Left lung (tissue), 14 donors: ENCODE measurements at places on chromosomes 11 and 22. TPM values are rescaled to one million over a fixed set of nuclear protein-coding genes. Genes with fewer than 3 reads are reported as not detected.

Gene KMT5B
- polyA plus RNA-seq, result 84.6 TPM

Gene MRGPRE
- polyA plus RNA-seq, result not detected

Gene TRIM29
- 0.19 TPM for polyA plus RNA-seq

Gene PIWIL4
- polyA plus RNA-seq, result 6.7 TPM

GRCh38 chr22:26632422-26633155 is 10.8 kb downstream of the CRYBA4 start:
- DNase-seq, result no peak
- H3K4me1 ChIP-seq, result no peaks in the 10 kb centered on the region
- no peak overlapping the region for H3K4me3 ChIP-seq
- H3K27ac ChIP-seq, result peak overlapping the region; percentile 56
- no peaks in the 10 kb centered on the region for H3K36me3 ChIP-seq

- H3K27me3 ChIP-seq, result peaks cover 91% of the 10 kb centered on the region
- no peak overlapping the region for H3K27ac ChIP-seq
- H3K4me1 ChIP-seq, result no peaks in the 10 kb centered on the region
- no peaks in the 10 kb centered on the region for H3K36me3 ChIP-seq
These were observed 5.9 kb downstream of the KCNJ4 start for GRCh38 chr22:38448945-38449745.

GRCh38 chr22:40137132-40137531 is 40.6 kb upstream of the TNRC6B start:
- no peaks in the 10 kb centered on the region for H3K27me3 ChIP-seq
- H3K27ac ChIP-seq, result no peak overlapping the region
- H3K36me3 ChIP-seq, result no peaks in the 10 kb centered on the region
- no peak overlapping the region for H3K4me3 ChIP-seq
- H3K4me1 ChIP-seq, result no peaks in the 10 kb centered on the region

DNA sequence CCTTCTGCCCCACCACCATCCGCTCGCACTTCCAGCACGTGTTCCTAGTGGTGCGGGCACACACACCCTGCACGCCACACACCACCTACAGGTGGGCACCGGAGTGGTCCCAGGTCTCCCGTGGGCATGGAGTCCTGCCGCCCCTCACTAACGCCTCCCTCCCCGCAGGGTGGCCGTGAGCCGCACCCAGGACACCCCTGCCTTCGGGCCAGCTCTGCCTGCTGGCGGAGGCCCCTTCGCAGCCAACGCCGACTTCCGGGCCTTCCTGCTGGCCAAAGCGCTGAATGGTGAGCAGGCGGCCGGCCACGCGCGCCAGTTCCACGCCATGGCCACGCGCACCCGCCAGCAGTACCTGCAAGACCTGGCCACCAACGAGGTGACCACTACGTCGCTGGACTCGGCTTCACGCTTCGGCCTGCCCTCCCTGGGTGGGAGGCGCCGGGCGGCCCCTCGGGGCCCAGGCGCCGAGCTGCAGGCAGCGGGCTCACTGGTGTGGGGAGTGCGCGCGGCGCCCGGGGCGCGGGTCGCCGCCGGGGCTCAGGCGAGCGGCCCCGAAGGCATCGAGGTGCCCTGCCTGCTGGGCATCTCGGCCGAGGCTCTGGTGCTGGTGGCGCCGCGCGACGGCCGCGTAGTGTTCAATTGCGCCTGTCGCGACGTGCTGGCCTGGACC is 8.5 kb downstream of the SIPA1 start:
- H3K27ac ChIP-seq, result no peak overlapping the region
- no peaks in the 10 kb centered on the region for H3K36me3 ChIP-seq
- H3K4me3 ChIP-seq, result peak overlapping the region; percentile 37

DNA sequence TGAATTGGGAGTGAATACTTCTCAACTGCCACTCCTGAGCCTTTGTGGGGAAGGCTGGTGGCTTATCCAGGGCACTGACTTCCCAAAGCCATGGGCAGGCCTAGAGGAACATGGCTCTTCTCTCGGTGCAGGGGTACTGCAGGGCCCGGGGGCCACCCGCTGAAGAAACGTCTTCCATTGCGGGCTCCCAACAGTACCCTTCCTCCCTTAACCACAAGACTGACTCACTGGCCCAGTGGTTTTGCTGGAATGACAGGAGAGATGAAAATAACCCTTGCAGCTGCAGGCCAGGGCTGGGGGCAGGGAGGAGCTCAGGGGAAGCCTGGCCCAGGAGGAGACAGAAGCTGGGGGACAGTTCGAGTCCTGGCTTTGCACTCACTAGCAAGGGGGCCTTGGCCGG is 13.5 kb downstream of the TXN2 start:
- H3K36me3 ChIP-seq, result peaks cover 26% of the 10 kb centered on the region
- peaks cover 75% of the 10 kb centered on the region for H3K4me1 ChIP-seq
- peak overlapping the region; percentile 77 for H3K27ac ChIP-seq

- no peaks in the 10 kb centered on the region for H3K27me3 ChIP-seq
- H3K4me3 ChIP-seq, result no peak overlapping the region
- H3K27ac ChIP-seq, result no peak overlapping the region
- H3K36me3 ChIP-seq, result no peaks in the 10 kb centered on the region
- DNase-seq, result no peak
These were observed 15.4 kb upstream of the MPPED1 start for GRCh38 chr22:43396321-43396933.

DNA sequence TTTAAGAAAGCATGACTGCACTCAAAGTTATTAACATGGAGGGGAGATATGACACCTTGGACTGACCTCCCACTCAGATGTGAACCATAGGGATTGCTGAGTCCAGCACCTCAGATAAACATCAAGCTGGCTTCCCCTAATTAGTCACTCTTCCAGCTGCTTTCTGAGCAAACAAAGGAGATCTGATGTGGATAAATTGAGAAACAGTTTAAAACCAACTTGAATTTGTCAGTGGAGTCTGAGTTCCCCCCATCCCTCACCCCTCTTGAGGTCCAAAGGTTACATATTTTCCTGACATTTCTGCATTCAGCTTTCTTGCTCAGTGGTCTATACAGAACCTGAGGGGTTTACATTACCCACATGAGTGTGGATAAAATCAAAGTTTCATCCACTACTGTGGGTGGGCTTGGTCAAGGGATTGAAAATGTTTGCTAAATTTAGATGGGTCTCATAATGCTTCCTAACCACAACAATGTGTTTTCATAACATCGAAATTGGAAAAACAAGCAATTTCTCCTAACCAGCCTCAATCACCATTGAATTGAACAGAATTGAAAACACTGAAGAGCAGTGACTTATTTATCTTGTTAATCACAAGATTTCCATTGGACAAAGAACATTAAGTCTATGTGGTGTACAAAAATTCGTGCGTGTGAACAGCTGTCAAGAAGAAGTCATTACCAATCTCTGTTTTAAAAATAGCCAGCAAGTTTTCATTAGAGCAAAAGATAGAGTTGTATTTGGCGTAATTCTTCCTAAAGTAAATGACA is 292.3 kb downstream of the METTL15 start:
- H3K27ac ChIP-seq, result no peak overlapping the region
- H3K27me3 ChIP-seq, result no peaks in the 10 kb centered on the region
- H3K4me1 ChIP-seq, result no peaks in the 10 kb centered on the region

DNA sequence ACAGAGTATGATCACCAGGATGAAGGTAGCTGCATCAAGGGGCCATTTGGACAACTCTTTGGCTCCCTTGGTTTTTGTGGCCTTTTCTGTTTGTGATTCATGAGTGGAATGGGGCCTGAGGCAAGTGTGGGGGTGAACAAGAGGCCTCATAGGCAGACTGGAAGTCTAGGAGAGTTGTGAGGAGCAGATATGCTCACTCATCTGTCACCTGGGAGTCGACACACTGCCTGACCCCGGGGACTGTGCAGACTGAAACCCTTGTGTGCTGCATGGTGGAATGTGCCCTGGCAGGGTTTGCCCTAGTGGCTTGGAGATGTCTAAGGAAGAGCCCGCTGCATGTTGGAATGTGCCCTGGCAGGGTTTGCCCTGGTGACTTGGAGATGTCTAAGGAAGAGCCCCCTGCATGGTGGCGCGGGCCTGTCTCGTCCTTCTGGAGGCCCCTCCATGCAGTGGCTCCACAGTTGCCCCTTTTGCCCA is 60.0 kb downstream of the MED15 start:
- no peak for DNase-seq
- H3K4me3 ChIP-seq, result no peak overlapping the region
- peak overlapping the region; percentile 41 for H3K27ac ChIP-seq
- H3K27me3 ChIP-seq, result no peaks in the 10 kb centered on the region
- no peaks in the 10 kb centered on the region for H3K36me3 ChIP-seq

GRCh38 chr11:113954235-113954634 is 20.7 kb upstream of the HTR3A start:
- no peak overlapping the region for H3K27ac ChIP-seq
- H3K4me1 ChIP-seq, result peaks cover 9% of the 10 kb centered on the region
- H3K36me3 ChIP-seq, result no peaks in the 10 kb centered on the region

DNA sequence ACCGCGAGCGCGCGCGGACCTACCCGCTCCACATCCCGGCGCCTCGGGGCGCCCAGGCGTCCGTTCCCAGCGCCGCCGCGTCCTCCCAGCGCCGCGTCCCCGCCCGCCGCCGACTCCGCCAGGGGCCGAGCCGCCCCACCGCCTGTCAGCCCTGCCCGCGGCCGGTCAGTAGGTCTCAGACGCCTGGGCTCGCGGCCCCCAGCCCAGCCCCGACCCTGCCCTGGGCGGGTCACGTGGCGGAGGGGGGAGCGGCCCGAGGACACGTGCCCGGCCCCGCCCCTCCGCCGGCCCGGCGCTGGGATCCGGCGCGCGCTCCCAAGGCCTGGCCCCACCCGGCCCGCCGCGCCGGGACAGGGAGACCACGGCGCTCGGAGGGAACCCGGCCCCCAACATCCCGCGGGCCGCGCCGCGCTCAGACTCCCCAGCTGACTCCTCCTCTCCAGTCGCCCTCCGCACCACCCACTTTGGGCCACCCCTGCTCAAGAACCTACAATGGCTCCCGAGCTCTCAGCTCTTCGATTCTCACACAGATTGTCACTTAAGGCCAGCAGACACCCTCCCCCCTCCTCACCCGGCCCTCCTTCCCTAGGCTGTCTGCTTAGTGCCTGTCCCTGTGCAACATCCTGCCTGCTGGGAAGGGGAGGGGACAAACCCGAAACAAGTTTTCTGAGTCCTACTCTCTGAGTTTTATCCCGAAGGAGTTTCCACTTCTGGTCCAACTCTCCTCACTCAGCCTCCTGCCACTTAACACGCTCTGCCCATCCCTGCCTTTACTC is at the start of gene RAB3IL1:
Gene RAB3IL1, minus strand, starts transcription at position 233 of the 776 bp plus-strand sequence. Its CDS starts 199 bp downstream, at position 34.
- H3K4me3 ChIP-seq, result peak within 1 kb of the TSS; percentile 43
- H3K4me1 ChIP-seq, result peaks cover 39% of the 10 kb centered on the region
- no peak for DNase-seq
- H3K36me3 ChIP-seq, result no peaks in the 10 kb centered on the region
- peak within 1 kb of the TSS; percentile 53 for H3K27ac ChIP-seq

- DNase-seq, result peak; percentile 59
- no peak overlapping the region for H3K4me3 ChIP-seq
- H3K27ac ChIP-seq, result no peak overlapping the region
- no peaks in the 10 kb centered on the region for H3K27me3 ChIP-seq
- H3K4me1 ChIP-seq, result peaks cover 7% of the 10 kb centered on the region
These were observed 7.9 kb downstream of the MRPL16 start for GRCh38 chr11:59802639-59803176.

DNA sequence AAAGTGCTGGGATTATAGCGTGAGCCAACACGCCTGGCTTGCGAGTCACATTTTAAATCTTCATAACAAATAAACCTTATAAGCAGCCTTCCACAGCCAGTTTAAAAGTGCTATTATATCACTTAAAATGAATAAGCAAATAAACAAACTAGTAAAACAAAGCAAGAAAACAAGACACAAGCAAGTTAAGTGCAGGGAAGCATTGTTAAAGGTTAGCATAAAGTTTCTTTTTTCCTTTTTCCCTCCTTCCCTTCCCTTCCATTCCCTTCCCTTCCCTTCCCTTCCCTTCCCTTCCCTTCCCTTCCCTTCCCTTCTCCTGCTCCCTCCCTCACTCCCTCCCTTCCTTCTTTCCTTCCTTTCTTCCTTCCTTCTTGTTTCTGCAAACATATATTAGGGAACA is 278.7 kb downstream of the OPCML start:
- H3K36me3 ChIP-seq, result no peaks in the 10 kb centered on the region
- no peaks in the 10 kb centered on the region for H3K27me3 ChIP-seq
- H3K4me1 ChIP-seq, result no peaks in the 10 kb centered on the region
- H3K27ac ChIP-seq, result no peak overlapping the region
- no peak overlapping the region for H3K4me3 ChIP-seq
- DNase-seq, result no peak

- no peaks in the 10 kb centered on the region for H3K27me3 ChIP-seq
- peaks cover 24% of the 10 kb centered on the region for H3K4me1 ChIP-seq
- DNase-seq, result no peak
- H3K36me3 ChIP-seq, result no peaks in the 10 kb centered on the region
- H3K27ac ChIP-seq, result no peak overlapping the region
These were observed 25.8 kb upstream of the WNT11 start for GRCh38 chr11:76232026-76232665.

DNA sequence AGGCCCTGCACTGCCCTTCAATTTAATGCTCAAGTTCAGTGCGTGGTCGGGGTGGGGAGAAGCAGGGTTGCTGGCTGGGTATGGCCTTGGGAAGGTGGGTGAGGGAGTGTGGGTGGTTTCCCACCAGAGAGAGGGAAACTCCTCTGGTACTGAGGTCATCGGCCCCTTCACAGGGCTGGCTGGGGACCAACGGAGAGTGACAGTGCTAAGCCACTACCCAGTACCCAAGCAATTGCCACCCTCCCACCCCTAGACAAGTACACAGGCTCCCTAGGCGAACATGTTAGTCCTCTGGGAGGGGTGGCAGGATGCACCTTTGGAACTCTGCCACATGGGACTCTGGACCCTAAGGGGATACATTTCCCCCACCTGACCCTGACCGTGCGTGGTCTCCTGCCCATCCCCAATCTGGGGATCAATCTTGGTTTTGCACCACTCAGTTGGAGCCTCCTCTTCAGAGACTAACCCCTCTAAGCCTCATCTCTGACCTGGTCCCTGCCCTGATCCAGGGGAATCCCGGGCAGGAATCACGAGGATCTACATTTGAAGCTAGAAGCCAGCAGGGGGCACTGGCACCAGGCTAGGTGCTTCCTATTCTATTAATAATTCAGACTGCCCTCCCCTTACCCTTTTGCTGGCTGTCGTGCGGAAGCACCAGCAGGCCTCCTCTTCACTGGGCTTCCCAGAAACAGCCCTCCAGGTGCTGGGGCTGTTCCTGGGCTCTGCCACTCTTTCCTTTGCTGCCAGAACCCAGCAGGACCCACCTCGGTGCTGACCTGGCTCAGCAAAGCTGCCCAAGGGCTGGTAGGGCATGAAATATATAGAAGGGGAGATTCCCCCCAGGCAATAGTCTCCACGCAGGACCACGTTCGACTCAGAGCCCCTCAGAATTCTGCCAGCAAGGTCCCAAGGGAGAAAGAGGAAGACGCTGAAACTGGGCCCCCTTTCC is 377.7 kb downstream of the TENM4 start:
- no peaks in the 10 kb centered on the region for H3K4me1 ChIP-seq
- no peaks in the 10 kb centered on the region for H3K27me3 ChIP-seq
- H3K4me3 ChIP-seq, result no peak overlapping the region
- no peaks in the 10 kb centered on the region for H3K36me3 ChIP-seq
- no peak overlapping the region for H3K27ac ChIP-seq

GRCh38 chr22:38239101-38239761 is 33.6 kb downstream of the TMEM184B start:
- no peaks in the 10 kb centered on the region for H3K36me3 ChIP-seq
- H3K27me3 ChIP-seq, result no peaks in the 10 kb centered on the region
- H3K27ac ChIP-seq, result peak overlapping the region; percentile 77
- DNase-seq, result peak; percentile 62

DNA sequence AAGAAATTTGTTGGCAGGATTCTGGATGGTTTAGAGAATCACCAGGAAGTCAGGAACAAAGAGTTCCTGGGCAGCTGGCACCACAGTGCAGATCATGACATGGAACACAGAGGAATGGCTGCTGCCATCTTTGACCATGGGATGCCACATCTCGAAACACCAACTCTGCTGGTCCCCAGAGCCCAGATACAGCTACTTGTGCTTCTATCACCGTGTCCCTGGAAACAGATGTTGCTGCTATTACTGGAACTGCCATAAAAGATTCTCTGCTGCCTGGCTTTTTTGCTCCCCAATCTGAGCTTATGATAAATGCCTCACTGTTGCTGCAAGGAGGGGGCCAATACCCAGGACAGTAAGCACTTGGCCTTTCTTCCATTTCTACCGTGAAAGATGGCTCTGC is 185.2 kb downstream of the CSNK2A3 start:
- no peak overlapping the region for H3K4me3 ChIP-seq
- no peaks in the 10 kb centered on the region for H3K4me1 ChIP-seq
